Transverse colon (tissue), 4 donors: ENCODE measurements at places on chromosomes 7 and 10. TPM values are rescaled to one million over a fixed set of nuclear protein-coding genes. Genes with fewer than 3 reads are reported as not detected.

TMEM139 gene
- total RNA-seq = 56.5 TPM

KNDC1 gene
- not detected for total RNA-seq

RARRES2 gene
- total RNA-seq = 92.6 TPM

MUC12 gene
- 445 TPM for total RNA-seq

ASB4 gene
- not detected for total RNA-seq

KCND2 gene
- total RNA-seq = 1.00 TPM

GIMAP5 gene
- 13.5 TPM for total RNA-seq

TWNK gene
- 1.1 TPM for total RNA-seq

MMRN2 gene
- total RNA-seq = 8.9 TPM

- no peak for DNase-seq
Measured at GRCh38 chr10:85447690-85448089, 918.9 kb downstream of the GRID1 start.

DNA sequence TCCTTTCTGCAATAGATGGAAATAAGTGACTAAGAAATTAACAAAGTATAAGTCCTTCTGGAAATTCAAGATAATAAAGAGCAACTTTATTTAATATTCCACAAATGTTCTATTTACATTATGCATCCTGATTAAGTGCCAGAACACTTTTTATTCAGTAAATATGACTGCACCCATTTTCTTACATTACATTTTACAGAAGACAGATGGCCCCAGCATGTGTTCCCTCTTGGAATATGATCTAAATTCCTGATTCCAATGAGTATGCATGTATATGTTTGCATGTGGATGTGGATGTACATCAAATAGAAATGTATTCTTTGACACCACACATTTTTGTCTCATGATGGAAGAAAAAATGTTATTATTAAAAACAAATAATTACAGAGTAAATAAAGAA, 628.7 kb upstream of the SEMA3D start:
- no peak for DNase-seq

- no peak for DNase-seq
Measured at GRCh38 chr7:22043367-22043766, 97.7 kb upstream of the CDCA7L start.

- no peak for DNase-seq
Measured at GRCh38 chr7:91945476-91945875, 4.8 kb downstream of the AKAP9 start.

- DNase-seq = no peak
Measured at GRCh38 chr7:147923841-147924240, 666.7 kb upstream of the C7orf33 start.

- DNase-seq = no peak
Measured at GRCh38 chr7:50658696-50659095, 93.5 kb upstream of the DDC start.

DNA sequence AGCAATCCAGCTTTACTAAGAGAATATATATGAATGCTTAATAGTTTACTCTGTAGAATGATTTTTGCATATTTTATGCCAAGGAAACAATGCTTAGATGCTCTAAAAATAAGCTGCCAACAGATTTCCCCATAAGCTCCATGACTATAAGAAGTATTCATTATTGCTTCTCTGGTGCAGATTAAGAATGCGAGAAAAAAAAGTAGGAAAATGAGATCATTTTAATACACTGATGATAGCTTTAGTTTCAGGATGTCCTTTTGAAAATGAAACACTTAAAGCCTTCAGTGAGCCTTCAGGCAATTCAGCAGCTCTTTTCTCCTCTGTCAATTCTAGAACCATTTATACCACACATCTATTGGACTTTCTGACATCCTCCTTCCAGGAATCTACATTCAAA, 735.0 kb upstream of the POT1 start:
- no peak for DNase-seq

DNA sequence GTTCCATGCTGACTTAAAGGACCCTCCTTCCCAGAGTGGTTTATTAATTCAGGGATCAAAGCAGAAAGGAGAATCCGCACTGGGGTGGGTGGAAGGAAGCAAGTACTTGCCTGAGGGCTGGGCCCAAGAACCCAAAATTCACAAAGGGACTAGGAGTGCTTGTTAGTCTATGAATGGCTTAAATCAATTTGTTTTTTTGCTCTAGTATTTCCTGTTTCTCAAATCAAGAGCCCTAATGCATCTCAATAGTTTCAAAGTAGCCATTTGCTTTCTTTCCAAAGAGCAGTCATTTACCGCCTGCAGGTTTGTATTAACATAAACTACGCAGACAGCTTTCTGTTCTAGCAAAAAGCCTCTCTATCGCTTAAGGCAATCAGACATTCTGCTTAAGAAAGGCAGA, 44.2 kb upstream of the SLC35G1 start:
- DNase-seq = no peak

- DNase-seq = no peak
Measured at GRCh38 chr7:149732611-149733010, 40.8 kb downstream of the ZNF467 start.

- DNase-seq = no peak
Measured at GRCh38 chr7:3112479-3113134, 68.9 kb upstream of the CARD11 start.

- no peak for DNase-seq
Measured at GRCh38 chr10:94093286-94093905, 99.7 kb downstream of the PLCE1 start.

GRCh38 chr7:127815631-127816145, 163.7 kb downstream of the SND1 start:
- DNase-seq = no peak

DNA sequence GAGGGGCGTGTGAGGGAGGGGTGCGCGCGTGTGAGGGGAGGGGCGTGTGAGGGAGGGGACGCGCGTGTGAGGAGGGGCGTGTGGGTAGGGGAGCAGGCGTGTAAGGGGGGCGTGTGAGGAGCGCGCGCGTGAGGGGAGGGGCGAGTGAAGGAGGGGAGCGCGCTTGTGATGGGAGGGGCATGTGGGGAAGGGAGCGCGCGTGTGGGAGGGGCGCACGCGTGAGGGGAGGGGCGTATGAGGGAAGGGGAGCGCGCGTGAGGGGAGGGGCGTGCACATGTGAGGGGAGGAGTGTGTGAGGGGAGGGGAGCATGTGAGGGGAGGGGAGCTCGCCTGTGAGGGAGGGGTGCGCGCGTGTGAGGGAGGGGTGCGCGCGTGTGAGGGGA, 19.1 kb downstream of the MXI1 start:
- DNase-seq = peak; percentile 94

- DNase-seq = no peak
Measured at GRCh38 chr7:30313348-30313747, 29.0 kb downstream of the ZNRF2 start.

- DNase-seq = no peak
Measured at GRCh38 chr7:120716307-120716706, 141.6 kb downstream of the TSPAN12 start.

DNA sequence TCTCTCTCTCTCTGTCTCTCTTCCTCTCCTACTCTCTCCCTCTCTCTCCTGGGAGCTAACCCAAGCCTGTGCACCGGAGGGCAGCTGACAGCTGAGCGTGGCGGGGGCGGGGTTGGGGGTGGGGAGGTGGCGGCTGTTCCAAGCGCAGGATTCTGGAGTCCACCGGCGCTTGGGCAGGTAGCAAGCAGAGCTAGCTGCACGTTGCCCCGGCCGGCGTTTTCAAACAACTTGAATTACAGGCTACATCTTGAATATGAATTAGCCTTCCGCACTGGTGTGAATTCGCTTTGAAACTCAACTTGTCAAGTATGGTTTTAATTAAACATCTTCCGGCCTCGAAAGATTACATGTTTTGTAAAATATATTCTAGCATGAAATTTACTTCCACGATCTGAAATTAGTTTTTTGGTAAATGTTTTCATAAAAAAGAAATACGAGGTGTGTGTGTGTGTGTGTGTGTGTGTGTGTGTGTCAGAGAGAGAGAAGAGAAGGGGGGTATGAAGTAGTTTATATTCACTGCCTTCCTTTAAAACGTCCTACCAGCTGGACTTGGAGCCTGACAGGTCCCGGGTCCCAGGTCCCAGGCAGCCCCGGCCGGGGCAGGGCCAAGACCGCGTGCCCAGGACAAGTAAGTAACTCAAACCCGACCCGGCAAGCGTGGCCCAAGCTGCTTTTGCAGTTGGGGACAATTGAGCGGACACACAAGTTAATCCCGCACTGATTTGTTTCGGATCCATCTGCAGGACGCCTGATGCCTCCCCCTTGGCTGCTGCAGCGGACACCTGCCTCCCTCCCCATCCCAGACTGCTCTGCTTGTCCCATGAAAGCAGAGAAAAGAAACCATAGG, 9.0 kb upstream of the DLX6 start:
- no peak for DNase-seq
